ENCODE measurements at places on chromosomes 2 and 18.

GRCh38 chr2:124027182-124027581, 2.1 kb downstream of the CNTNAP5 start:
- H3K4me1 ChIP-seq = peaks cover 6% of the 10 kb centered on the region
- H3K27ac ChIP-seq = no peak overlapping the region
- H3K27me3 ChIP-seq = peaks cover 15% of the 10 kb centered on the region
- H3K36me3 ChIP-seq = no peaks in the 10 kb centered on the region
- H3K4me3 ChIP-seq = no peak overlapping the region
- no peak for DNase-seq

GRCh38 chr2:240338274-240338673, 97.2 kb upstream of the GPC1 start:
- H3K4me1 ChIP-seq = no peaks in the 10 kb centered on the region

- no peaks in the 10 kb centered on the region for H3K36me3 ChIP-seq
- H3K27ac ChIP-seq = no peak overlapping the region
- DNase-seq = no peak
Observed at GRCh38 chr2:160051371-160051800, 11.0 kb downstream of the PLA2R1 start.

GRCh38 chr2:154402213-154402612, 296.3 kb upstream of the KCNJ3 start:
- no peaks in the 10 kb centered on the region for H3K36me3 ChIP-seq
- no peaks in the 10 kb centered on the region for H3K4me1 ChIP-seq
- H3K27me3 ChIP-seq = no peaks in the 10 kb centered on the region
- no peak overlapping the region for H3K4me3 ChIP-seq

DNA sequence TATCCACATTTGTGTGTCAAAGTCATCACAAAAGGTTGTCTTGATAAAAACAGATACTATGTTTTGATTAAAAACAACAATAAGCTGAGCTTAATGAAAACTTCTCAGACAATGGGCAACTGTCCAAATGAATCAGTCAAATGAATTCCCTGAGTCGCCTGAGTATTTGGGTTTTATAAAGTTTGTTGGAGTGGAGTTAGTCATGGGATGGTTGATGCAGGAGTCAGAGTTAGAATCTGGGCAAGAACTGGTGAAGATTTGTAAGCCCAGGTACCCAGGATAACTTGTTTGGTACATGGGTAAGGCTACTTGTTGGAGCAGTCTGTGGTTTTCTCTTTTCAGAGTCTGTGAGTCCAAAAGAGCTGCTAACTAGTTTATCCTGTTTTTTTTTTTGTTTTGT, 34.4 kb upstream of the RAPGEF4 start:
- no peak overlapping the region for H3K27ac ChIP-seq
- peaks cover under 1% of the 10 kb centered on the region for H3K27me3 ChIP-seq
- no peaks in the 10 kb centered on the region for H3K36me3 ChIP-seq

GRCh38 chr18:5894611-5895298, 567 bp downstream of the TMEM200C start:
- peaks cover 35% of the 10 kb centered on the region for H3K27me3 ChIP-seq
- H3K4me1 ChIP-seq = peaks cover 16% of the 10 kb centered on the region
- DNase-seq = no peak
- no peaks in the 10 kb centered on the region for H3K36me3 ChIP-seq

- H3K4me3 ChIP-seq = no peak overlapping the region
- no peaks in the 10 kb centered on the region for H3K36me3 ChIP-seq
- H3K4me1 ChIP-seq = no peaks in the 10 kb centered on the region
- H3K27me3 ChIP-seq = no peaks in the 10 kb centered on the region
- no peak overlapping the region for H3K27ac ChIP-seq
Observed at GRCh38 chr2:62686012-62686685, 19.4 kb upstream of the EHBP1 start.

DNA sequence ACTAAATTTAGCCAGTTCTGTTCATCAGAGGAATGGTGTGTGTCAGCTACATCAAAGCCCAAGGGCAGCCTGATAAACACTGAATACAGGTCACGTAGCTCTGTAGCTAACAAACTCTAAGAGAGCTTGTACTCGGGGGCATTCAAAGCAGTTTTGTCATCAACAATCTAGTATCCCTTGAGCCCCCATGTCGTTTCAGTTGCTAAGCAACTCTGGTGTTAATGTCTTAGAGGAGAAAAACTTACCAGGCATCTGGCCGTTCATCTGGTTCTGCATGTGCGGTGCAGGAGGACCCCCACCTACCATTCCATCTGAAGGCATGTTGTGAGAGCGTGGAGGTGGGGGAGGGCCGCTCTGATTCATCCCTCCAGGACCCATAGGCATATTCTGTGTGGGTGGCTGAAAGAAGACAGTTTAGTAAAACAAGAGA, 33.1 kb downstream of the SS18 start:
- no peaks in the 10 kb centered on the region for H3K27me3 ChIP-seq
- H3K36me3 ChIP-seq = peaks cover 45% of the 10 kb centered on the region
- H3K4me3 ChIP-seq = no peak overlapping the region
- H3K4me1 ChIP-seq = no peaks in the 10 kb centered on the region

DNA sequence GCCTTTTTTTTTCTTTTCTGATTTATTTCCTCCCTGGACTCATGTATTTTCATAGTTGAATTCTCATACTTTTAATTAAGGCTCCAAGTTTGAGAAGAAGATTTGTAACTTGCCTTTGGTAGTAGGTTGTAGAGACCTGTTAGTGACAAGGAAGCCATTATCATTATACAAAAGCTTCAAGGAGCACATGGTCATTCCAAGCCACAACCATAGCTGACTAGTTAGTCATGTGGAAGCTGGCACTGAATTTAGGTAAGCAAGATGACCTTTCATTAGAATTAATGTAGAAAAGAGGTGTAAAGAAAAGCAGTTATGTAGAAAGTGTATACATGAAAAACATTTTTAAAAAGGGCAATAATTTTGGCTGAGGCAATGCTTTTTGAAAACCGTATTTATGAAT, 89.7 kb downstream of the LRP1B start:
- no peak overlapping the region for H3K4me3 ChIP-seq
- DNase-seq = no peak
- H3K27ac ChIP-seq = no peak overlapping the region
- H3K4me1 ChIP-seq = no peaks in the 10 kb centered on the region
- no peaks in the 10 kb centered on the region for H3K36me3 ChIP-seq
- no peaks in the 10 kb centered on the region for H3K27me3 ChIP-seq

GRCh38 chr2:38037757-38038621, 38.0 kb downstream of the CYP1B1 start:
- DNase-seq = no peak
- peaks cover 6% of the 10 kb centered on the region for H3K4me1 ChIP-seq
- H3K27me3 ChIP-seq = peaks cover 17% of the 10 kb centered on the region

DNA sequence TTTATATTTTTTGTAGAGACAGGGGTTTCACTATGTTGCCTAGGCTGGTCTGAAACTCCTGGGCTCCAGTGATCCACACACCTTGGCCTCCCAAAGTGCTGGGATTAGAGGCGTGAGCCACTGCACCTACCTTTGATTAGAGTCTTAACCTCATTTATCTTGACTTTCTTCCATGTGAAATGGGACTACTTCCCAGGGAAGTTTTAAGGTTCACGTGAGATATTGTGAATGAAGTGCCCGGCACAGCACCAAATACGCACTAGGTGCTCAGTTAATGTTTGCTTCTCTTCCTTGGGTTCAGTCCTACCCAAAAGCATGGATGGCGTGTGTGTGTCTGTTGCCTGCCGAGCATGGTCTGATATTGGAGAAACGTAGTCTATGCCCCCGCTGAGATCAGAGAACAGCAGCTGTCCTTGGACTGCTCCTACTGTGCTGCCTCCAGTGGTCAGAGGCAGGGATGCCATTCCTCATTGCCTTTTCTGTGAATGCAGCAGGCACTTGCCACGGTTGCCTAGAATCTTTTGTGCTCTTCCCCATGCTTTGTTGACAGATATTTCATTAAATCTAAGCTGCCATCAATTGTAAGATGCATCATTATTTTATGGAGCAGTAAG, 12.3 kb upstream of the TFCP2L1 start:
- no peak overlapping the region for H3K4me3 ChIP-seq
- H3K27me3 ChIP-seq = no peaks in the 10 kb centered on the region
- no peak overlapping the region for H3K27ac ChIP-seq
- peaks cover 8% of the 10 kb centered on the region for H3K4me1 ChIP-seq
- no peak for DNase-seq

GRCh38 chr18:58257461-58257860, 213.4 kb downstream of the NEDD4L start:
- H3K27ac ChIP-seq = no peak overlapping the region
- no peaks in the 10 kb centered on the region for H3K27me3 ChIP-seq
- no peak for DNase-seq
- H3K4me3 ChIP-seq = no peak overlapping the region
- H3K36me3 ChIP-seq = no peaks in the 10 kb centered on the region

DNA sequence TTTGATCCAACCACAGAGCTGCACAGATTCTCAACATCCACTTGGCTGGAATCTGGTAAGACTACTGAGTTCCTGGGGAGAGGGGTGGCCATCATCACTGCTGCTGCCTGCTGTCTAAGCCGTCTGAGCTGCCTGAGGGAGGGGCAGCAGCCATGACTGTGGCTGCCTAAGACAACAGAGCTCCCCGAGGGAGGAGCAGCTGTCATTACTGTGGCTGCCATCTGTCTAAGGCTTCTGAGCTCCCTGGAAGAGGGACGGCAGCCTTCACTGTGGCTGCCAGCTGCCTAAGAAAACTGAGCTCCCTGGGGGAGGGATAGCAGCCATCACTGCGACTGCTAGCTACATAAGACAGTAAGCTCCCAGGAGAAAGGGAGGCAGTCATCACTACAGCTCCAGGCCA, 584.4 kb downstream of the NR4A2 start:
- H3K27ac ChIP-seq = no peak overlapping the region
- DNase-seq = no peak
- H3K4me3 ChIP-seq = no peak overlapping the region
- H3K36me3 ChIP-seq = no peaks in the 10 kb centered on the region
- H3K27me3 ChIP-seq = no peaks in the 10 kb centered on the region
- no peaks in the 10 kb centered on the region for H3K4me1 ChIP-seq

- no peak for DNase-seq
- no peak overlapping the region for H3K4me3 ChIP-seq
- no peak overlapping the region for H3K27ac ChIP-seq
- no peaks in the 10 kb centered on the region for H3K4me1 ChIP-seq
- H3K36me3 ChIP-seq = no peaks in the 10 kb centered on the region
Observed at GRCh38 chr18:2448565-2449151, 122.6 kb downstream of the METTL4 start.

GRCh38 chr18:63210521-63210920, 109.0 kb downstream of the BCL2 start:
- peaks cover 64% of the 10 kb centered on the region for H3K4me1 ChIP-seq
- DNase-seq = no peak
- H3K36me3 ChIP-seq = no peaks in the 10 kb centered on the region
- H3K27ac ChIP-seq = no peak overlapping the region
